Stimulated activated CD4-positive, alpha-beta T cell treated with anti-CD3 and anti-CD28 coated beads, Interleukin-4, amount 100 ng/mL, for 48 hours (primary cell): ENCODE measurements at places on chromosomes 3 and 15.
A peak's percentile ranks its signal among the peaks of the same experiment; 100 is the strongest.

GRCh38 chr15:60584355-60584998 lies 105.5 kb upstream of the ICE2 start:
- DNase-seq, result no peak

DNA sequence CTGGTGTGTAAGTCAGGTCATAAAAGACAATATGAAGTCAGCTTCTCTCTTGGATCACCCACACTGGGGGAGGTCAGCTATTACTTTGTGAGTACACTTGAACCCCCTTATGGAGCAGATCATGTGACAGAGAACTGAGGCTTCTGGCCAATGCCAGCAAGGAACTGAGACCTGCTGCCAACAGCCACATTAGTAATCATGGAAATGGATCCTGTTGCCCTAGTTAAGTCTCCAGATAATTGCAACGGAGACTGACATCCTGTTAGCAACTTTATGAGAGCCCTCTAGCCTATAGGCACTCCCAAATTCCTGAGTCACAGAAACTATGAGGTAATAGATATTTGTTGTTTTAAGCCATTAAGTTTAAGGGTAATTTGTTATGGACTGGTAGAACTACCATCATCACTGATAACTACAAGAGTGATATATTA lies 110.4 kb upstream of the GMNC start:
- DNase-seq, result no peak

DNA sequence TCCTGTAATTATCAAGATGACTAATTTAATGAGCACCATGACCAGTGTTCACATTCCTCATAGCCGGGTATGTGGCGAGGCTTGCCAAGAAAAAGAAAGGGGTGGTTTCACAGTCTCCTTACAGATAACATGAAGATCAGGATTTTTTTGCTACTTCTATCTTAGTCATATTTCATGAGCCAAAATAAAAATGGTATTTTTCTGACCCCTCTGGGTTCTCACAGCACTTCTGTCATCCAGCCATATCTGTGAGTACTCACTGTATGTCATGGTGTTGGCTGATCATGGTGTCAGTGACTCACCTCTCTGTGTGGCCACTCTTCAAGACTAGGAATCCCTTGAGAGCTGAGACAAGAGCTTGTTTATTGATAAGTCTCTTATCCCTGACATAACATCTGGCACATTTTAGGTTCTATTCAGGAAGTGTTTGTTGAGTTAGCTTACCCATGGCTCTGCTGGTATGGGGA lies 130.5 kb upstream of the LMCD1 start:
- DNase-seq, result no peak

- DNase-seq, result peak; percentile 11
Observed at GRCh38 chr15:39631357-39631756, 50.5 kb downstream of the THBS1 start.

DNA sequence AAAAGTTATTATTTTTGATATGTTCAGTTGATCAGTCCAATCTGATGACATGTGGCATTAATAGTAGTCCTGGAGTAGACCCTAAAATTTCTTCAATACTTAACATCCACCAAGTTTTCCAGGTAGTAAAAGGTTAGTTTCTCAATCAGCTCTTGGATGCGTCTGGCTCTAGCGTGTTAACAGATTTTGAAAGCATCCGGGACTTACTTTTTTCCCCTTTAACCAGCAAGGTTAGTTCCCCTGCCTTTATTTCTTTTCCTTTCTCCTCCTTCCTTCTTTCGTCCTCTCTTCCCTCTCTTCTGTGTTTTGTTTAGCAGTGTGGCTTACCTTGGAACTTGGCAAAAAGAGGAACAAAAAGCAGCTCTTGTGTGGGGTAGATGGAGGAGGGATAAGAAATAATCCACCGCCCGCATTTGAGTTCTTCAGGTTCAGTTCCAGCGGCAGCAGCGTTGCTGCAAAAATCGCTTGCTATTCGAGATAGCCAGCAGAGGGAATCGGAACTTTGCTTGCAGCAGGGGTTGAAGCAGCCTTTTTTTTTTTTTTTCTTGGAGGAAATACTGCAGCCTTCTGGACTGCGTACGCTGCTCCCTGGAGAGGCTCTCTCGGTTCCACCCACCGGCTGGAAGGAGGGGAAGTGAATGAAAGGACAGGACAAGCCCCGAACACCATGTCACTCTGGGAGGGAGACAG lies at the start of gene RBMS3:
TSS of gene RBMS3 (plus strand) at position 668 of the 690 bp plus-strand sequence.
- no peak for DNase-seq

- no peak for DNase-seq
Observed at GRCh38 chr3:33402936-33403335, 37.3 kb downstream of the UBP1 start.

DNA sequence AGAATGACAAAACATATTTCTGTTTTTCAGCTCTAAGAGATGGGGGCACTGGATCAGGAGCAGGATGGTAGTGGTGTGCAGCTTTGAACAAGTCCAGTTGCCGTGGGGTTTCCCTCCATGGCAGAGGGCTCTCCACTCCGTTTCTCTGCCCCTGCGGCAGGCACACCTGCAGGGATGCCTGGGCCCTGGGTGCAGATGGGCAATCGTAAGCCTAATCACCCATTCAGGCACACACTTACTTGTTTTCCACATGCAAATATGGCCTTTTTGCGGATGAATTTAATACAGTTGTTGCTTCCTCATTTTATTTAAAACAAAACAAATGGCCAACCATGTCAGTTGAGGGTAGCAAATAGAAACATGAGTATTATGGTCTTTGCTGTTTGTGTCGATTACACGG lies 85.1 kb downstream of the LPP start:
- no peak for DNase-seq

GRCh38 chr3:197365586-197365985 lies 67.2 kb upstream of the DLG1 start:
- DNase-seq, result no peak

DNA sequence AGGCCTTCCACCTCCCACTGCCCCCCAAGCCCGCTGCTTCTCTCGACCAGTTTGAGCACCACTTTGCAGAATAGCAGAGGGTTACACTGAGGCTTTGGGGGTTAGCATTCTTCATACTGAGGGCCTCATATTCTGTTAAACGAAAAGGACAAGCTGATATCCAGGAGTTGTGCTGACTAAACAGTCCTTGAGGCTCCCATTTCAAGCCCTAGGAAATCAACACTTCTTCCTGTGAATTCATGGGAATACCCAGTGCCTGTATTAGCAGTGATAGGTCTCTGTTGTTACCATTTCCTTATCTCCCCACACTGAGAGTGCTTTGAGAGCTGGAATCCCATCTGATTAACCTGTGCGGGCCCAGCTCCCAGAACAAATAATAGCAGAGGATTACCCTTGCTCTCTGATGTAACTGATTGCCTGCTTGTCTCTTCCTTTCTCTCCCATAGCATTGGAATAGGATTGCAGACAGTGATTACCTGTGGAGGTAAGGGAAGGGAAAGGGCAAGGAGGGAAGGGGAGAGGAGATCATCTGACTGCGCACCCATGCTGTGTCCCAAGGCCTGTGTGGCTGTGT lies 930 bp downstream of the FBXW12 start:
- no peak for DNase-seq

GRCh38 chr3:149390772-149391212 lies 13.3 kb upstream of the TM4SF1 start:
- DNase-seq, result no peak

DNA sequence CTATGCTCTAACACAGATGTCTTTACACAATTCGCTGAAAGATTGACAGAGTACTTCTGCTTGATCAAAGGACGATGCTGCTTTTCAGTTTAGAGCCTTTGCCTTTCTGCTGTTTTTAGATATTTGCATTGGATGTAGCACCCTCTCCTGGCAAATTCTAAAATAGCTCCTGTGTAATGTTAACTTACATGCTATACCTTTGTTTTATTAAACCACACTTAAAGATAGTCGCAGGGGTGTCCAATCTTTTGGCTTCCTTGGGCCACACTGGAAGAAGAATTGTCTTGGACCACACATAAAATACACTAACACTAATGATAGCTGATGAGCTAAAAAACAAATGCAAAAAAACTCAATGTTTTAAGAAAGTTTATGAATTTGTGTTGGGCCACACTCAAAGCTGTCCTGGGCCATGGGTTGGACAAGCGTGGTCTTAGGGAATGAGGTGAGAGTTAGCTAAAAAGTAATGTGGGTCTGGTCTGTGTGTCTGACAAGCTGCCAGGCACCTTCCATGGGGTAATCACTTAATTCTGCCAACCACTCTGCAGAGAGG lies 62.9 kb downstream of the ATG7 start:
- DNase-seq, result no peak

GRCh38 chr3:179234199-179234598 lies 16.7 kb downstream of the KCNMB3 start:
- no peak for DNase-seq

- no peak for DNase-seq
Observed at GRCh38 chr3:117201901-117202774, 492.6 kb downstream of the TUSC7 start.

DNA sequence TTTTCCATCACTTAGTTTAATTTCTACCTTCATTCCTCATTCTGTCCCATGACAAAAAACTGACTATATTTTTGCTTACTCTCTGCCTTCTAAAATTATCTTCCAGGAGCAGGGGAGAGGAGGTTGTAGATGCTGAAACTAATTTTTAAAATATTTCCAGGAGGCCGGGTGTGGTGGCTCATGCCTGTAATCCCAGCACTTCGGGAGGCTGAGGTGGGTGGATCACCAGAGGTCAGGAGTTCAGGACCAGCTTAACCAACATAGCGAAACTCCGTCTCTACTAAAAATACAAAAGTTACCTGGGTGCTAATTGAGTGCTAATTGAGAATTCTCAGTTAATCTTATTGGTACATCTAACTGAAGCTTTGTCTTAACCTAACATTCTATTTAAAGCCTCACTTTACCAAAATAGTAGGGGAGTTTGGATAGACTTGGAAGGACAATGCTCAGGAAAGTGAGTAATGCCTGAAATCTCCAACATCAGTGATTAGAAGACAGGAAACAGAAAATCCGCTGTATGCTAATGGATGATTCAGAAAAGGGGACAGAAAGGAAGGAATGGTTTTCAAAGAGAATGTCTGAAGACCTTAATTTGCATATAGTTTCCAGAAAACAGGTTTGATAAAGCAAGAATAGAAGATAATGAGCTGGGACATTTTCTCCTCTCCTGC lies 336.1 kb downstream of the GBE1 start:
- no peak for DNase-seq

- DNase-seq, result no peak
Observed at GRCh38 chr15:84960391-84961113, 21.1 kb upstream of the PDE8A start.

- no peak for DNase-seq
Observed at GRCh38 chr3:129855832-129856419, 37.6 kb downstream of the TMCC1 start.

GRCh38 chr15:29550834-29551465 lies 271.3 kb downstream of the TJP1 start:
- DNase-seq, result no peak

GRCh38 chr3:172892158-172892557 lies 141.6 kb downstream of the ECT2 start:
- no peak for DNase-seq

- no peak for DNase-seq
Observed at GRCh38 chr3:172568701-172569100, 45.5 kb upstream of the TNFSF10 start.
